Stimulated activated CD8-positive, alpha-beta memory T cell treated with anti-CD3 and anti-CD28 coated beads, Interleukin-15, amount 100 ng/mL, for 4 hours (primary cell): ENCODE measurements at places on chromosomes 6 and 20.

GRCh38 chr6:143940011-143940597 is 68.0 kb downstream of the PLAGL1 start:
- peak; percentile 12 for DNase-seq

DNA sequence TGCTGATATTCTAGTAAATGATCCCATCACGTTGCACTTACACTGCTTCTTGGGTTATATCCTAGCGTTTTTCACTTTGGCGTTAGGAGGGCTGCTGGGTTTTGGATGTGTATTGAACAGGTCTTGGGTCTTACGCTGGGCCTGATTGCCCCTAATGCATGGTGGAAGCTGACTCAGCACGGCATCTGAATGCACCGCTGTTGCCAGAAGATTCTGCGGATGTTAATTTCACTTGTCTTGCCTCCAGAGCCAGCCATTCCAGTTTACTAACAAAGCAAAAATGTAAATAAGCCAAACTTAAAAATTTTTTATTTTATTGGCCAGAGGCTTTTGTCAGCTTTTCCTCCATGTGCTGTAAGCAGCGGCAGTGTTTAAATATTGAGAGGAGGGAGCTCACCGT is 233.5 kb downstream of the TMEM242 start:
- no peak for DNase-seq

DNA sequence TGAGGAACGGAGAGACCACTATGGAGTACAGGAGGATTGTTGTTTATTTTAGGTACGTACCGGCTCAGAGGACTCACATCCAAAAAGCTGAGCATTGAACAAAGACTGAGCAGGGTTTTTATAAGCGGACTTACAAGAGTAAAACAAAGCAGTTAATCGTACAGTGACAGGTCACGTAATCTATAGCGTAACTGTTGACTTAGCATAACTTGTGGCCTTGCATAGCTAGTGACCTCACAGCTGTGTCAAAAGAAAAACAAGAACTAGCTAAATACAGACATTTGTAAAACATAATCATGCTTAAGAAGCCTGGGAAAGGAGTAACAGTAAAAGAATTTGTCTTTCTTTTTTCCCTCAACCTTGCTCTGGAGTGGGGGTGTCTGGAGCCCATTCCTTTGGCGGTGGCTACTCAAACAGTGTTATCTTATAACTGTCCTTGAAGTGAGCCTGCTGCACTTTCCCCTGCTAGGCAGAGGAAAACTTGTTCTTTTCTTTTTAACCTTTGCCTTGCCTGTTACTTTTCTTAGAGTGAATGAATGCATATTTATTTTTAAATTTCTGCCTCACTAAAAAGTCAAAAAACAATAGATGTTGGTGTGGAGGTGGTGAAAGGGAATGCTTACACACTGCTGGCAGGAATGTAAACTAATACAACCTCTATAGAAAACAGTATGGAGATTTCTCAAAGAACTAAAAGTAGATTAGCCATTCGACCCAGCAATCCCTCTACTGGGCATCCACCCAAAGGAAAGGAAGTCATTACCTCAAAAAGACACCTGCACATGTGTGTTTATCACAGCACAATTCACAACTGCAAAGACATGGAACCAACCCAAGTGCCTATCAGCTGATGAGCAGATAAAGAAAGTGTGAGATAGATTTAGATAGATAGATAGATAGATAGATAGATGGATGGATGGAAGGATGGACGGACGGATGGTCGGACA is 109.0 kb downstream of the TAF4 start:
- DNase-seq: no peak

GRCh38 chr6:151624071-151624470 is 130.3 kb downstream of the CCDC170 start:
- DNase-seq: no peak

- no peak for DNase-seq
Measured at GRCh38 chr6:36821581-36822335, 17.5 kb downstream of the CPNE5 start.

DNA sequence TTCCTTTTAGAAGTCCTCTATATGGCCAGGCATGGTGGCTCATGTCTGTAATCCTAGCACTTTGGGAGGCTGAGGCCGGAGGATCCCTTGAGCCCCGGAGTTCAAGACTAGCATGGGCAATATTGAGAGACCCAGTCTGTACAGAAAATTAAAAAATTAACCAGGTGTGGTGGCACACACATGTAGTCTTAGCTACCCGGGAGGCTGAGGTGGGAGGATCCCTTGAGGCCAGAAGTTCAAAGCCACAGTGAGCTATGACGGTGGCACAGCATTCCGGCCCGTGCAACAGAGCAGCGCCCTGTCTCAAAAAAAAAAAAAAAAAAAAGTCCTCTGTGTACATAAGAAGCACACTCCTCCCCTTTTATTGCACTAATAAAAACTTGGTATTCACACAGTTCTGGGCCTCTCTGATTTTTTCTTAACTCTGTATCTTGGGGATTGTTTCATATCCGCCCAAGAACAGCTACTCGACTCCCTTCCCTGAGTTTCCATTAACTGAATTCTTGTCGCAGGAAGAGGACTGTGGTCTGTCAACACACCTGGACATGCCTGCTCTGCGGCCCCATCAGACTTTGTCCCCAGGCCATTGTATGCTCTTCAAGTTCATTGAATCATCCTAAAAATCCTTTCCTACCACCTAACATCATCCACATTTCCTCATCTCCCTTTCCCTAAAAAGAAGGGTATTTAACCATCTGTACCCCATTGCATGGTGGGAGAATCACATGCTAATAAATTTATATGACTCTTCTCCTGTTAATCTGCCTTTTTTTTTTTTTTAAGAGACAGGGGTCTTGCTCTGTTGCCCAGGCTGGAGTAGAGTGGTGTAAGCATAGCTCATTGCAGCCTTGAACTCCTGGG is 25.9 kb upstream of the PPP1R3G start:
- no peak for DNase-seq

- DNase-seq: no peak
Measured at GRCh38 chr6:55919716-55920308, 44.4 kb upstream of the BMP5 start.
